ENCODE measurements at places on chromosomes 2 and 18.

DNA sequence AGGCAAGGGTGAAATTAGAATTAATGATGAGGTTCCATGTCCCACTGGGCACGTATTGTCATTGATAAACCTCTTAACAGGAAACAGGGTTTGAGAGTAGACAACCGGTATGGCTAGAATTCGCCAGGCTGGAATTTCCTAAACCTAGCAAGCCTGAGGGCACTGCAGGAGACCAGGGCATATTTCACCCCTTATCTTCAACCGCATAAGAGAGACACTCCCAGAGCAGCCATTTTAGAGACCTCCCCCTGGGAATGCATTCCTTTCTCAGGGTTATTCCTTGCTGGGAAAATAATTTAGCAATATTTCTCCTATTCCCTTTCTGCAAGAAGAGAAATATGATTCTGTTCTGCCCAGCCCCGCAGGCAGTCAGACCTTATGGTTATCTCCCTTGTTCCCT is 334.6 kb upstream of the LYPD1 start:
- no peak for DNase-seq

- no peak for DNase-seq
Measured at GRCh38 chr2:175633227-175633626, 368.8 kb downstream of the LNPK start.

DNA sequence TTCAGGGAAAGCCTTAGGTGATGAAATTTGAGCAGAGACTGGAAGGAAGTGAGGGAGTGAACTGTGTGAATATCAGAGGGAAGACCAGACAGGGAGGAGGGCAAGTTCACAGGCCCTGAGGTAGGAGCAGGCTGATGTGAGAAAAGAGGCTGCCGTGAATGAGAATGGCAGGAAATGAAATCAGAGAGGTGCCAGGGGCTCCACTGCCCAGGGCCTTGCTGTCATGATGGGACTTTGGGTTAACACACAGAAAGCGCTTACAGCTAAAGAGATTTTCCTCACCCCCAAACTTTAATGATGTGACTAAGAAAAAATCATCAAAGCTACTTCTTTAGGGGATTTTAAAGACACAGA is 53.8 kb downstream of the MARCHF4 start:
- no peak for DNase-seq

DNA sequence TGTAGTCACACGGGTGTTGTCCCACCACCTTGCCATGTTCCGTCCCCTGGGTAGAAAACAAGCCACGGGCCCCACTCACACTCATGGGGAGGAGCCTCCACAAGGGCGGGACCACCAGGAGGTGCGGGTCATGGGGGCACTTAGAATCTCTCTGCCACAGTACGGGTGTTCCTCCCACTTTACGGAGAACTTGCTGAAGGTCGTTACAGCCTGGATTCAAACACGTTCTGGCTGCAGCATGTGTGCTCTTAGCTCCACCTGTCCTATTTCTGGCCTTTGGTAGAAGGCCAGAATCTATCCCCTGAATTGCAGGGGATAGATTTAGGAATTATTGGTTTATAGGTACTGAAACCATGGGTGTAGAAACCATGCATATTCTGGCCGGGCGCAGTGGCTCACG is 14.9 kb upstream of the CEP192 start:
- DNase-seq, result no peak

GRCh38 chr2:12717191-12718014 is 667 bp downstream of the TRIB2 start:
- DNase-seq, result no peak

- DNase-seq, result no peak
Measured at GRCh38 chr2:177355874-177356273, 36.7 kb upstream of the AGPS start.

DNA sequence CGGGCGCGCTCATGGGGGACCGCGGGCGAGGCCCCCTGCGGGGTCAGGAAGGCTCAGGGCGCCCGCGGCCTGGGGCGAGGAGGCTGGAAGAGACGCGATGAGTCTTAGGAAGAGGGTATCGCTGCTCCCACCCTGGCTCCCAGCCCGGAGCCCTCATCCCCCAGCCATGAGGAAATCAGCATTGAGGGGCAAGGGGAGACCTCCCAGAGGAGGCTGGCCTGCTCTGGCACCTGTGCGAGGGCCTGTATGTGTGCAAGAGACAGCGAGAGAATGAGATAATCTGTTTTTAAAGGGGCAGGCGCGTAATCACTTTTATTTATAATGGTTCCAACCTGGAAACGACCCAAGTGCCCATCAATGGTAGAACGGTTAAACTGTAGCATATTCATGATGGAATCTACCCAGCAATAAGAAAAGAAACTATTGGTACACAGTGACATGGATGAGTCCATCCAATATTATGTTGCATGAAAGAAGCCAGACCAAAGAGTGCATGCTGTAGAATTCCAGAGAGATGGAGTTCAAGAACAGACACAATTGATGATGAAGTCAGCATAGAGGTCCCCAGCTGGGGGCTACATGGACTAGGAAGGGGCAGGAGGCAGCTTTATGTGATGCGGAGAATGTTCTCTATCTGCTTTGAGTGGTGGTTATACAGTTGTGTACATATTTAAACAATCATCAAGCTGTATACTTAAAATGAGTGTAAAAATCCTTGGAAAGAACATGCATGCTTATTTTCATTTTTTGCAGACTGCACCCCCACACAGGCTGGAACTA is 14.4 kb downstream of the FBXO41 start:
- no peak for DNase-seq

DNA sequence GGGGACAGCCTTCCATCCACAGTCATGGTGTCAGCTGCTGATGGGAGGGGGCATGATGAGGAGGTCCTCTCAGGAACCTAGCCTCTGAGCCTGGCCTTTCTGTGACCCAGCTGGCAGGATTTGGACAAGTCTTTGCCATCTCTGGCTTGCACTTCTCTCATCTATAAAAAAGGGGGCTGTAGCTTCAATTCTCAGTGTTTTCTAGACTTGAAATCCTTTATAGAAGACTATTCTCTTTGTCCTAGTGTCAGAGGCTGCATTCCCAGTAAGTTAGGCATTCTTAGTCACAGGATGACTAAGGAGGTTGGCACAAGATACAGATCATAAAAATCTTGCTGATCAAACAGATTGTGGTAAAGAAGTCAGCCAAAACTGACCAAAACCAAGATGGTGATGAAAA is 958.5 kb downstream of the CNTNAP5 start:
- peak; percentile 82 for DNase-seq

GRCh38 chr2:30821960-30822359 is 14.7 kb upstream of the CAPN13 start:
- no peak for DNase-seq

DNA sequence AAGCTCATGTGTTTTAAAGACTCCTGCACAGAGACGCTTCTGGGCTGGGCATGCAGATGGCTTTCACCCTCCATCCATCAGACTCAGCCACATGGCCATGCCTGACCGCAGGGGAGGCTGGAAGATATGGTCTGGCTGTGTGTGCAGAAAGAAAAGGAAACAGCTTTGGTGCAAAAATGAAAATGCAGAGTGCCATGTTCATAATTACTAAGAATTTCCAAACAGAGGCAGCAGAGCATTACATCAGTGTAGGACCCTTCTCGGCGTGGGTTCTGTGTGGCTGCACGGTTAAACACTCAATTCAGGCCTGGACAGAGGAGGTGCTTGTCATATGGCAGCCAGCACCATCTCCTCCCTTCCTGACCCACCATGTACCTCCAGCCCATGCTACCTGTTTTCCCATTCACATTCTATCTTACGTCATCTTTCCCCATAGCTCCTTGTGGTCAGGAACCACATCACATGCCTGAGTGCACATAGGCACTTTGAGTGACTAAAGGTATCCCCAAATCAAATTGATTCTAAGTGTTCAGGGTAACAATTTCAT is 200.3 kb upstream of the ID2 start:
- DNase-seq, result no peak

DNA sequence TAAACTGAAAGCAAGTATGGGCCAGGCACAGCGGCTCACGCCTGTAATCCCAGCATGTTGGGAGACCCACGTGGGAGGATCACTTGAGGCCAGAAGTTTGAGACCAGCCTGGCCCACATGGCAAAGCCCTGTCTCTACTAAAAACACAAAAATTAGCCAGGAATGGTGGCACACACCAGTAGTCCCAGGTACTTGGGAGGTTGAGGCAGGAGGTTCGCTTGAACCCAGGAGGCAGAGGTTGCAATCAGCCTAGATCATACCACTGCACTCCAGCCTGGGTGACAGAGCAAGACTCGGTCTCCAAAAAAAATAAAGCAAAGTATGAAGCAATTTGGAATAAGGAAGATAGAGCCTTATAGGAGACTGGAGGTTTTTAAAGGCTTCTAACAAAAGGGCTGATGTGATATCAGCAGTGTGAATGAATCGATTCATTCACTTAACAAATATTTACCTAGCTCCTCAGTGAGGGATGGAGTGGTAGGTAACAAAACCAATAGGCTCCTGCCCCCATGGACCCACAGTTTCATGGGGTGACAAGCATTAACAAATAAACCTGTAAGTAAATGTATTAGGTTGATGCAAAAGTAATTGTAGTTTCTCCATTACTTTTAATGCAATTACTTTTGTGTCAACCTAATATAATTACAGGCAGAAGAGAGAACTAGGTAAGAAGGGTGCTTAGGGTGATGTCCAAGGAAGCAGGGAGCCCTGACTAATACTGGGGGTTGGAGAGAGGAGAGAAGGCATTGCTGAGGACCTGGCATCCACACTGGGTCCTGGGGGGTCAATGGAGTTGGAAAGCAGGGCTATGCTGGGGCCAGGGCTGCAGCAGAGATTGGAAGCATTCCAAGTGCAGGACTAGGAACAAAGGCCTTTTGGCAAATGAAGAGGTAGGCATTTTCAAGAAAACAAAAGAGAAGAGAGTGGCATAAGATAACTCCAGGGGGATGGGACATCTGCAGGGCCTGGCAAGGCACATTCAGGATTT is 195.4 kb upstream of the ARL4C start:
- no peak for DNase-seq

DNA sequence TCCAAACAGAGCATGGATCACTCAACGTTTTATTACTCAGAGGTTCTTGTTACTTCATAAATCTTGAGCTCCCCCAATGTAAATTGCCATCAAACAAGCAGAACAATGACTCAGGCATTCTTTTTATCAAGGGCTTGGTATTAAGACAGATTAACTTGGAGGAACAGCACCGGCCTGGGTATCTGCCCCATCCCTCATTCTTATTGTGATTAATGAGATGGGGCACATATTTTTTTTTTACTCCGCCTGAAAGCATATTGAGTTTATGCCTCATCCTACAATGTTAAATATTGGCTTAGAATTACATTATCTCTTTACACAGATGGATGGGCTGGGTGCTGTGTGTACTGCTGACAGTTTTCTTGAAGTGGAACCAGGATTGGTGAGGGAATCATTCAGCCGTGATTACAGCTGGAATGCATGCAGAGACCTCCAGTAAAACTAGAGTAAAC is 387.3 kb downstream of the CLIP4 start:
- DNase-seq, result no peak

DNA sequence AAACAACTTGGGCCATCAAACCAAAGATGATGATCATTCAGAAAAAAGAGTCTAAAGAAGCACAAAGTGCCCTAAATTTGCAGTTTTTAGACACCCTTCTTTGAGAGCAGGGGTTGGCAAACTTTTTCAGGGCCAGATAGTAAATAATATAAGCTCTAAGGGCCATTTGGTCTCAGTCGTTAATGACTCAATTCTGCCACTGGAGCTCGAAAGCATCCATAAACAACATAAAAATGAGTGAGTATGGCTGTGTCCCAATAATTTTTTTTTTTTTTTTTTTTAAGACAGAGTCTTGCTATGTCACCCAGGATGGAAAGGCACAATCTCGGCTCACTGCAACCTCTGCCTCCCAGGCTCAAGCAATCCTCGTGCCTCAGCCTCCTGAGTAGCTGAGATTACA is 152.3 kb downstream of the DTNB start:
- DNase-seq, result no peak

Data from Panc1 (cell line).